Amniotic epithelial cell (primary cell): ENCODE measurements at places on chromosomes 7 and 10.

GRCh38 chr7:93563584-93563983 lies 10.9 kb downstream of the CALCR start:
- no peak for DNase-seq

DNA sequence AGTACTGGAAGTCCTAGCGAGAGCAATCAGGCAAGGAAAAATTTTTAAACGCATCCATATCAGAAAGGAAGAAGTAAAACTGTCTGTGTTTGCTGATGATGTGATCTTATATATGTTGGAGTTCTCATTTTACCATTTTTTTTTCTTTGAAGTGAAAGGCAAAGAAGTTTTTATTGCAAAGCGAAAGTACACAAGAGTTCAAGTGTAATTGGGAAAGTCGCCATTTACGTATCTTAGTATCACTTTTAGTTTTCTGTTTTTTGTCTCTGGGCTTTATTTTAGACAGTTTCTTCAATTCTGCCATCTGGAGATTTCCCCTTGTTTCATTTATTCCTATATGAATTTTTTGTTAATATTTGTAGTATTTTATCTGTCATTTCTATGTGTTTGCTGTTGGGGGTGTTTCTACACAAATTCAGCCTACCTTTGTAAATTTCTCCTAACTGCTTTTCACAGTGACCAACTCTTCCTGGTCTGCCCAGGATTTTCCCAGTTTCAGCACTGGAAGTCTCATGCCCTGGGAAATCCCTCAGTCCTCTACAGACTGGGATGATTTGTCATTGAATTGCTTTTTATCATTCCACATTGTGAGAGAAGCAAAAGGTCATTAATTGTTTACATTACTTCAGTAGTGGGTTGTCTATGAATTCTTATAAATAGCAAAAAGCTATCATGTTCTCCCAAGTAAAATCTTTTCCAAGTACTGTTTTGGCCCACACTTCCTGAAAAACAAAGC lies 23.2 kb downstream of the BET1 start:
- DNase-seq = no peak

- no peak for DNase-seq
Measured at GRCh38 chr7:150388306-150388705, 9.2 kb downstream of the ZNF775 start.

- DNase-seq = no peak
Measured at GRCh38 chr10:69088471-69088769, 517 bp downstream of the SRGN start.

- no peak for DNase-seq
Measured at GRCh38 chr10:101285519-101286070, 56.3 kb upstream of the LBX1 start.

- no peak for DNase-seq
Measured at GRCh38 chr10:1308173-1308961, 252.2 kb downstream of the WDR37 start.

GRCh38 chr7:105871142-105871541 lies 5.3 kb downstream of the ATXN7L1 start:
- DNase-seq = no peak

GRCh38 chr7:33299425-33299824 lies 170.1 kb downstream of the BBS9 start:
- DNase-seq = no peak

GRCh38 chr7:77157446-77157845 lies 35.0 kb downstream of the CCDC146 start:
- peak; percentile 3 for DNase-seq

- peak; percentile 24 for DNase-seq
Measured at GRCh38 chr10:76881477-76882220, 756.0 kb downstream of the KCNMA1 start.

DNA sequence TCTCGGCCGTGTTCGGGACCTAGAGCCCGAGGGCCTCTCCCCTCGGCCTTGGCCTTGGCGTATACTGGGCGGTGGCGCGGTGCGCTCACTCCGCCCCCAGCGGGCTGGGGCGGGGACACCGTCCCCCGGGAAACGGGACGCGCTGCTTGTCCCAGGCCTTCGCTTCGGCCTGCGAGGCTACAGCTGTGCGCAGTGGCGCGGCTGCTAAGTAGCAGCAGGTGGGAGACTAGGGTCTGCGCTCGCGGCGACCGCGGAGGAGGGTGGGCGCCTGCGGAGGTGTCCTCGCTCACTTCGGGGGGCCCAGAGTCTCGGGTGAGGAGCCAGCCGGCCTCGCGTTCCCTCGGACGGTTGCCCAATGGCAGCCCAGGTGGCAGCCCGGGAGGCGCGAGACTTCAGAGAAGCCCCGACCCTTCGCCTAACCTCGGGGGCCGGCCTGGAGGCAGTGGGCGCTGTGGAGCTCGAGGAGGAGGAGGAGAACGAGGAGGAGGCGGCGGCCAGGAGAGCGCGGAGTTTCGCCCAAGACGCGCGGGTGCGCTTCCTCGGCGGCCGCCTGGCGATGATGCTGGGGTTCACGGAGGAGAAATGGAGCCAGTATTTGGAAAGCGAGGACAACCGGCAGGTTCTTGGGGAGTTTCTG lies at the start of gene DNAH11:
TSS of gene DNAH11 (plus strand) at position 149 of the 637 bp plus-strand sequence. CDS start at position 356, 207 bp downstream.
- peak; percentile 10 for DNase-seq

DNA sequence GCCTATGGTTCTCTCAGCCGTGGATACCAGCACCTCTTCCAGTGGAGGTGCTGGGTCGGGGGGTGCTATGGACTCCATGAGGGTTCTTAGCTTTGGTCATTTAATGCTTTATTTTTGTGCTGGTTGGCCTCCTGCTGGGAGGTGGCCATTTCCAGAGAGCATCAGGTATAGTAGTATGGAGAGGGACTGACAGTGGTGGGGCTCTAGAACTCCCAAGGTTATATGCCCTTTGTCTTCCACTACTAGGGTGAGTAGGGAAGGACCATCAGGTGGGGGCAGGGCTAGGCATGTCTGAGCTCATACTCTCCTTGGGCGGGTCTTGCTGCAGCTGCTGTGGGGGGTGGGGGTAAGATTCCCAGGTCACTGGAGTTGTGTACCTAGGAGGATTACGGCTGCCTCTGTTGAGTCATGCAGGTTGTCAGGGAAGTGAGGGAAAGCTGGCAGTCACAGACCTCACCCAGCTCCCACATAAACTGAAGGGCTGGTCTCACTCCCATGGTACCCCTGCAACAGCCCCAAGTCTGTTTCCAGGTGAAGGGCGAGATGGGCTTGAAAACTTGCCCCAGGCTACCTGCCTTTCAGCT lies 763.2 kb upstream of the LRRTM3 start:
- DNase-seq = no peak

- DNase-seq = no peak
Measured at GRCh38 chr10:114559636-114560035, 98.4 kb downstream of the ABLIM1 start.

DNA sequence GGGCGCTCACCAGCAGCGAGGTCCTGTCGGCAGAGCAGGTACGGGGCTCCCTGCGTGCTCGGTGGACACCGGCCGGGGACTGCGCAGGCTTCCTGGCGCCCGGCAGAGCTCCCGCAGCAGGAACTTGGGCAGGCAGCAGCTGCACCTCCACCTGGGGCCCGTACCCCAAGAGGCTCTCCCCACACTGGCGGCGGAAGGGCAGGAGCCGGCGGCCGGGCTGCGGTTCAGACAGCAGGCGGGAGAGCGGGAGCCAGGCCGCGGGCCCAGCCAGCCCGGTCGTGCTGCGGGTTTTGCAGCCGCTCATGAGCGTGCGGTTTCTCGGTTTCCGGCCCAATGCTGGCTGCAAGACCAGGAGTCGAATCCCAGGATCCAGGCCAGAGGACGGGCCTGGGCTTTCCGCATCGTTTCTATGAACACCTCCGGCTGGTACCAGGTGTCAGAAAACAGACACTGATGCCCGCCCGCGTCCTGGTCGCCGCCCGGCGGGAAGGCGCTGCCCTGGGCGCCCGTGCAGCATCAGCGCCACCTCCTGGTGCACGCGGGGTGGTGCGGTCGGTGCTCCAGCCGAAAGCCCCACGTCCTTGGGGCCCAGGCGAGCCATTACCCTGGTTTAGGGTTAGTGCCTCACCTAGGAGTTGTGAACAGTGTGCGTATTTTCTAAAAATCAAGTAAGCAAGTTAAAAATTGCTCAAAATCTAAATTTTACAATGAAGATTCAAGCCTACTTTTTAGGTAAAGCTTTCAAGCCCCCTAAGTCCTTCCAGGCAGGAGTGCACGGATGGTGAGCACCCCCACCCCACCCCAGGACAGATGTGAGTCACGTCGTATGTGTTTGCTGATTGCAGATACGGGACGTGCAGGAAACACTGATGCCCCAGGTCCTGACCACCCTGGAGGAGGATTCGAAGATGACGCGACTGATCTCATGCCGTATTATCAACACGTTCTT lies 47.4 kb upstream of the PRKAR1B start:
- no peak for DNase-seq

GRCh38 chr7:23268746-23269145 lies 22.2 kb downstream of the GPNMB start:
- DNase-seq = peak; percentile 12

GRCh38 chr10:44628921-44629320 lies 244.0 kb upstream of the CXCL12 start:
- peak; percentile 23 for DNase-seq

DNA sequence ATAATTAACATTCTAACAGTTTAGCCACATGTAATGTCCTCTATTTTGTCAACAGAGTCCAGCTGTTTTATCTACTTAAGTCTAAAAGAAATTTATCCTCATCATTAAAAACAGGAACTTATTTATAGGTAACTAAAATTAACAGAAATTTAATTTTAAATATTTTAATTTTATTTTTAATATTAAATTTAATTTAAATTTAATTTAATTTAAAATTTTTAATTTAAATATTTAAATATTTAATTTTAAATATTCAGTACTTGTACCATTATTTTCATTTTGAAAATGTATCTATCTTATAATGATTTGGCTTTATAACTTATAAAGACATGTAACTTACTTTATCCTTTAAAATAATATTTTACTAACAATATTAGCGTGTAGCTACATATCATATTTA lies 1.0 kb upstream of the GPR22 start:
- DNase-seq = no peak

DNA sequence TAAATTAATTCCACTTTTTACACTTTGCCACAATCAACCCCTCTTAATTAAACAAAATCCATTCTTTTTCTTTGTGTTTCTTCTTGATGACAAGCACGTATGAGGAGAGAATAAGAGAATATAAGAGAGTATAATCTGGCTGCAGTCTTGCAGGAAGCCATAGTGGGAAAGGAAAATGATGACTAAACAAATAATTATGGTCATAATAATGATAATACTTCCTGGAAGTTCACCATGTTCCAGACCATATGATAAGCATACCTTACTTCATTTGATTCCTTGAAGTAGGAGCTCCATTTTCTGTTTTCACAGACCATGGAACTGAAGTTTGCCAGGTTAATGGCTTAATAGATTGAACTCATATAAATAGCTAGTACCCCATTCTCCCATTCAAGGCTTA lies 237.8 kb downstream of the SEMA3D start:
- DNase-seq = peak; percentile 60

- no peak for DNase-seq
Measured at GRCh38 chr7:139692723-139693122, 85.1 kb downstream of the HIPK2 start.

- peak; percentile 34 for DNase-seq
Measured at GRCh38 chr10:61894133-61894532, 7.4 kb upstream of the ARID5B start.

GRCh38 chr10:118669020-118669791 lies 73.8 kb upstream of the PRLHR start:
- no peak for DNase-seq

- no peak for DNase-seq
Measured at GRCh38 chr7:133433165-133433812, 180.4 kb downstream of the EXOC4 start.

GRCh38 chr7:29102558-29103151 lies 43.7 kb downstream of the CPVL start:
- peak; percentile 75 for DNase-seq

DNA sequence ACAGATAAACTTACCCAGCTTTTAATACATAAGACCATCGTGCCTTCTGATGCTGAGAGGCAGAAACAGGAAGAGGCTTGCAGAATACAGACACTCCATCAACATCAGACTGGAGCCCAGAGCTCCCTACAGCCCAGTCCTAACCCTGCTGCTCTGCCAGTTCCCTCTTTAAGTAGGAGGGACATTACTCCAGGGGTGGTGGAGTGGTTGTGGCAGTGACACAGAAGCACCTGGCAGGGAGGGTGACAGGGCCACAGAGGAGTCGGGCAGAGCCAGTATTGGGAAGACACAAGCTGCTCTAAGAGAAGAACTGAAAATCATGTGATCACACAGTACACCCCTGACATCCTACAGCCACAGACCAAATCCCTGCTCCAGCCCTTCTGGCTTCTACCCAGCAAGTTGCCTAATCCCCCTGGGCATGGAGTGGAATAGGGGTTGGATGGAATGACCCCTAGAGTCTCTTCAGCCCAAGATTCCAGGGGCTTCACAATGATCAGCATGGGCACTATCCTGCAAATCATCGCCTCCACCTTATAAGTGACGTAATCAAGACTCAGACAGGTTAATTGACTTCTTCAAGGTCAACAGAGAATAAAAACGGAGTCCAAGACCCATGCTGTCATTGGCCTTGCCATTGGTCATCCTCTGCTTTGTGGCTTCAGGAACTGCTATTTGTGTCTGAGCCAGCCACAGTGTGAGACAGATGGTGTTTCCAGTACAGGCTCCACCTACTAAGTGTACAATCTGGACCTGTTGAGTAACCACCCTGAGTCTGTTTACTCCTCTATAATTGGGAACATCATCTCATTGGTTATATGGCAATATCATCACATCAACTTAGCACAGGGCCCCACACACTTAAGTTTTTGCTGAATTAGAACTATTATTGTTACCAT lies 61.1 kb upstream of the ZMIZ1 start:
- peak; percentile 62 for DNase-seq
